ENCODE measurements at places on chromosomes 2 and 18.

DNA sequence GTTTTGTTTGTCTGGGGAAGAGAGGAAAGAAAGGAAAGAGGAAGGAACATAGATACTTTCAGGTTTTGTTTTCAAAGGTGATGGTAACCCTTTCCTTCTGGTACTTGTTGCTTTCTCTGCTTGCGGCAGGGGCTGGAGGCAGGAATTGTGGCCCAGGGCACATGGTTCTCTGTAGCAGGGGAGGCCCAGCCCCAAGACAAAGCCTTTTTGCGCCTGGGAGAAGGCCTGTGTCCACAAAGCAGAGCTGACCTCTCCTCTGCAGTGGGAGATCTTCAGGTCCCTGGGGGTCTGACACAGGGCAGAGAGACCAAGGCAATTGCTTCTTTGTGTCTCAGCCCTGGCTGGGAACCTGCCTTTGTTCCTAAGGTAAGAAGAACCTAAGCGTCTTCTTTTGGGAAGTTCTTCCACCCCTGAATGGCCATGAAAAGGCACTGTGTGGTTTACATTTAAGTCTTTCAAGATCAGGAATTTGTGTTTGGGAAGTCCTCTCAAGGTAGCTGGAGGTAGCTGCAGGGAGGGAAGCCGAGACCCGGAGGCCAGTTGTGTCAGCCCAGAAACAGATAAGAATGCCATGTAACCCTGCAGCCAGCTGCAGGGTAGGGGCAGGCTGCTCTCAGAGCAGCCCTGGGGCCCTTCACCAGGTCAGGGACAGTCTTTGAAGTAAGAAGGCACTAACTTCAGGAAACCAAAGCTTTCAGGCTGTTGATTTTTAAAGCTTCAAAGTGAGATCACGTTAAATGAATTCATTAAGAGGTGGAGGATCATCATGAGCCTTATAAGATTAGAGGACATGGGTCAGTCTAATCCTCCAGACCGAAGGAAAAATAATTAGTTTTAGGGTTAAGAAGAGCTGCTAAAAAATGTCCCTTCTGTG, 119.3 kb downstream of the STPG4 start:
- DNase-seq, result no peak

GRCh38 chr2:221154176-221154575, 417.9 kb downstream of the EPHA4 start:
- no peak for DNase-seq

DNA sequence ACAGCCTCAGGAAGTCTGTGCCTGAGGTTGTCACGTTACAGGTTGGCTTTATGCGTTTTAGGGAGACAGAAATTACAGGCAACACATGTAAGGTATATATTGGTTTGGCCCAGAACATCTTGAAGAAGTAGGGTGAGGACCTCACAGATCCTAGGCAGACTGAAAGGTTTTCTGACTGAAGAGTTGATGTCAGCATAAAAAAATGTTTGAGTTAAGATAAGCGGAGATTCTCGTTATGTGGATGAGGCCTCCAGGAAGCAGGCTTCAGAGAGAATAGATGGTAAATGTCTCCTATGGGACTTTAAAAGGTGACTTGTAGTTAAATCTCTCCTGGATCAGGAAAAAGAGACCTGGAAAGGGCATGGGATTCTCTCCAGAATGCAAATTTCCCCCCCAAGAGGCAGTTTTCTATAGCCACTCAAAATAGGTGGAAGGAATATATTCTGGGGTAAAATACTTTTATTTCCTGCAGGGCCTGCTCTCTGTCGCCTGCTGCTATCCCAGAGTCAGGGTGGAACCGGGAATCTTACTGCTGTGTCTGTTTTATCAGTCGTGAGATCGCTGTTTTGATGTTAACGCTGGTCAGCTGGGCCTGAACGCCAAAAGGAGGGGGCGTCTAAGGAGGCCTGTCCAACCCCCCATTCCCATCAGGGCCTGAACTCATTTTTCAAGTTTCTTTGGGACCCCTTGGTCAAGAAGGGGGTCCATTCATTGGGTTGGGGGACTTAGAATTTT, 171.1 kb downstream of the HDAC4 start:
- DNase-seq, result no peak

DNA sequence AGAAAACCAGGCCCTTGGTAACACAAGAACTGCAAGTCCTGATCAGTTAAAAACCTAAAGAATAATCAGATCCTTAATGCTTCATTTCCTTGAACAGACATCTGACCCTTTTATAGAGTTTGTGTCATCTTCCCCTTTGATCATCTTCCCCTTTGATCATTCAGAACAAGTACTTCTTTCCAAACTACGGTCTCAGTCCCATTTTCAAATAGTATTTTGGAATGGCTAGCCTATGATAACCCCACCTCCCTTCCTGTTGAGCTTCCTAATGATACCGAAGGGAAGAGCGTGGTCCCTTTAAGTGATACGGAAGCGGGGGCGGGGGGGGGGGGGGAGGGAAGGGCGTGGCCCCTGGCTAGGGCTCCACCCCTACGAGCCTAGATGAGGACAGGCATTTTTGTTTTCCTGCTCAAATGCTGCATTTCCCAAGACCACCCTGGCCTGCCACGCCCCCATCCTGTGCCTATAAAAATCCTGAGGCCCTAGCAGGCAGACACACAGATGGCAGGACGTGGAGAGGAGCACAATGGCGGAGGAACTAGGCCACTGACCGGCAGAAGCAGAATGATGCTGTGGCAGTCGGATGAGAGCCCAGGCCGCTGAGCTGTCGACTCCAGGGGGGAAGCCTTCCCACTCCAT, 24.1 kb upstream of the CHRNA1 start:
- DNase-seq, result no peak

- no peak for DNase-seq
Observed at GRCh38 chr2:133166031-133166430, 402.2 kb downstream of the NCKAP5 start.

- no peak for DNase-seq
Observed at GRCh38 chr2:1740716-1741589, 3.4 kb downstream of the PXDN start.

GRCh38 chr2:240398661-240399267, 36.7 kb upstream of the GPC1 start:
- no peak for DNase-seq

DNA sequence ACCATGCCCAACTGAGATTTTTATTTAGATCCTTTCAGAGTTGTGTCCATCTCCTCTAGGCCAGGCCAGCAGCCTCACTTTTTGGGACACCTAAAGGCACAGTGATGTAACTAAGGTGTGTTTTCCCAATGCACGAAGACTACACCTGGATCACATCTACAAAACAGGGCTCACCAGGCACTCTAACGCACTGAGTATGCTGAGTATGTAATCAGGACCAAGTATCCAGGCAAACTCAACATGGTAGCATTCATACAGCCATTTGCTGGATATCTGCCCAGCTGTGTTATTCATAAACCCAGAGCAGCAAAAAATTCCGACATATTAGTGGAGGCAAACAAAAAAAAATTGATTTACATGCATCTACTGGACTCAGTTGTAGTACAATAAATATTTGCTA, 33.8 kb downstream of the LPIN2 start:
- DNase-seq, result no peak

GRCh38 chr18:2547477-2548087, 23.7 kb downstream of the METTL4 start:
- DNase-seq, result peak; percentile 22

DNA sequence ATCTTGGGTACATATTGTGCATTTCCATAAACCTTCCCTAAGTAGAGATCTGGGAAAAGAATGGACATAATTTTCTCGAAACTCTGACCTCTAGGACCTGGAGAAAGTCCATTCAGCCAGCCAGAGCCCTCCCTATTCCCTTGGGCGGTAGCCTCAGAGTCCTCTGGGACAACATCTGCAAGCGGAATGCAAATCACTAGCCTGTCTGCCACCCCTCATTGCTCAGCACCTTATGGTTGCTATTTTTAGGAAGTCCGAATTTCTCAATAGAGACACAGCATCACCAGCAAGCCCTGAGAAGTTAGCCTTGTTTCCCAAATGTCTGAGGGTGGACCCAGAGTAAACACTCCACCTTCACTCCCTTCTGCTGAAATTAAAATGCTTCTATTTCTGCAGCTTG, 17.6 kb upstream of the CD28 start:
- no peak for DNase-seq

DNA sequence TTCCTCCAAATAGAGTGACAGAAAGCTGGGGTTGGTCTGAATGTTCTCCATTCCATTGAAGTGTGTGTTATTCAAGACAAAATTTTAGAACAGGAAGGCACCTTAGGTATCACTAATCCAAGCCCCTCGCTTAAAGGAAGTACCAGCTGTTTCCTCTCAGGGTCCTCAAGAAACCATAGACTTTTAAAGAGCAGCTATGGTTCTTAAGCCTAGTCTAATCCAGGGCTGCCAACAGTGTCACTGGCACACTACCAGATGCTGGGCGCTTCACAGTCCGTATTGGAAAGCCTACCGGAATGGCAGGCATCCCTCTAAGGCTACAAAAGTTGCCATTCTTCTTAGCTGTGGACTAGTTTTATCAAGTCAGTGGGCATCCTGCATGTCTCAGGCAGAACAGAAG, 1.9 kb downstream of the NEMP2 start:
- no peak for DNase-seq

GRCh38 chr2:161164161-161164560, 3.9 kb downstream of the TANK start:
- DNase-seq, result no peak

DNA sequence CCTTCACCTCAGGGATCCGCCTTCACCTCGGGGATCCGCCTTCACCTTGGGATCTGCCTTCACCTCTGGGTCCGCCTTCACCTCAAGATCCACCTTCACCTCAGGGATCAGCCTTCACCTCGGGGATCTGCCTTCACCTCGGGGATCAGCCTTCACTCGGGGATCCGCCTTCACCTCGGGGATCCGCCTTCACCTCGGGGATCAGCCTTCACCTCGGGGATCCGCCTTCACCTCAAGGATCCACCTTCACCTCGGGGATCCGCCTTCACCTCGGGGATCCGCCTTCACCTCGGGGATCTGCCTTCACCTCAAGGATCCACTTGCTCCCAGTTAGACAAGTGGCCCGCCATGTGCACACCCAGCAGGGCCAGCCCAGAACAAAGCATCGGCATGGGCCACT, 7.3 kb downstream of the KIF1A start:
- no peak for DNase-seq

DNA sequence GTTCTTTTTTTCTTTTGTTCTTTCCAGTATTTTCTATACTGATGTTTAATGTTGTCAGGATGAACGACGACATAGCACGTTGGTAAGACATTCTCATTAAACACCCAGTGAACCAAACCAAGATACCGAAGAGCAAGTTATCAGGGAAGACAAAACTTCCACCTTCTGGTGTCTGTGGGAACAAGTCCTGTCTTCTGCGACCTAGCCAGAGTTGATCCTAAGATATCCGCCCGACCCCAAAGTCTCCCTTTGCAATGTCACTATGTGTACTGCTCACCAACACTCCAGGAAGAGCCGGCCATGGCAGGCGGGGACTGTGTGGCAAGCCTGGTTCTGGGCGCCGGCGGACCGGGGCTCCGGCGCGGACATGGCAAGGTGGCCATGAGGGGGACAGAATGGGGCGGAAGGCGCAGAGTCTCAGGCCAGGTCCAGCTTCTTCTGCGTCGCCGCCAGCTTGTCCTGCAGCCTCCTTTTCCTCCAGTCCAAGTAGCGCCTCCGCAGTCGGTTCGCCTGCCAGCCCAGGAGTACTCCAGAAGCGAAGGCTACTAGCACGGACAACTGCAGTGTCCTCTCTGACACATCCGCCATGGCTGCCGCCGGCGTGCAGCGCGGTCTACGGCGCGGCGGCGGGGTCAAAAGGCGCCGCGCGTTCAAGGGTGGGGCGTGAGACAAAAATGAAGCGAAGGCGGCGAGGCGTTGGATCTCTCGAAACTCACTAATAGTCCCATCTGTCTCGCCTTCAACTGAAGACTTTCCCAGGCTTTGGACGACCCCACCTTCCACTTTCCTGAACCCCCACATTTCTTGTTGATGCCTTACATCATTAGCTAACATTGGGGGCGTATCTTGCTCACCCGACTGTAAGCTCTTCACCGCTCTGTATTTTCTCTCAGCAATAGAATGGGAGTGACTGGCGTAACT, at the start of gene MTLN:
Gene MTLN, minus strand, starts transcription at position 610 of the 921 bp plus-strand sequence. Its CDS starts 22 bp downstream, at position 588.
- DNase-seq, result peak; percentile 17

- peak; percentile 46 for DNase-seq
Observed at GRCh38 chr2:152861349-152861942, 143.0 kb downstream of the ARL6IP6 start.

GRCh38 chr2:168064011-168064998, 183.1 kb downstream of the STK39 start:
- DNase-seq, result no peak

GRCh38 chr2:240456447-240457222, 21.2 kb downstream of the GPC1 start:
- DNase-seq, result no peak

DNA sequence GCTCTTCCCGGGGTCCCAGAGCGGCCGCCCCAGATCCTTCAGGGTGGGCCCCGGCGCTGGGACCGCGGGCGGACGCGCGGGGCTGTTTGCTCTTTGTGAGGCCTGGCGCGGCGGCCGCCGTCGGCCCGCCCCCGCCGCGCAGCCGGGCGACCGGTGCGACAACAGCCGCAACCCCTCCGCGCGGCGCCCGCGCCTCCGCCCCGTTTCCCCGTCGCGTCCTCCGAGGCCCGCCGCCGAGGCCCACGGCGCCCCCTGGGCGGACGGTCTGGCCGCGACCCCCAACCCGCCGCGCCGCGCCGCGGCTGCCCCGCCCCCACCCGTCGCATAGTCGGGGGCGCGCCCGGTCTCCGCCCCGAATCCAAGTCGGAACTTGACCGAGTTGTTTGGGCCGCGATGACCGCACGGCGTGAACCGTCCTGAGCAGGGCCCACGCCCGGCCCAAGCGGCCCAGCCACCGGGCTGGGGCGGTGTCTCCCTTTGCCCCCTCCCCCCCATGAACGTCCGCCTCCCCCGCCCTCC, 448 bp downstream of the YPEL5 start:
- DNase-seq, result no peak

DNA sequence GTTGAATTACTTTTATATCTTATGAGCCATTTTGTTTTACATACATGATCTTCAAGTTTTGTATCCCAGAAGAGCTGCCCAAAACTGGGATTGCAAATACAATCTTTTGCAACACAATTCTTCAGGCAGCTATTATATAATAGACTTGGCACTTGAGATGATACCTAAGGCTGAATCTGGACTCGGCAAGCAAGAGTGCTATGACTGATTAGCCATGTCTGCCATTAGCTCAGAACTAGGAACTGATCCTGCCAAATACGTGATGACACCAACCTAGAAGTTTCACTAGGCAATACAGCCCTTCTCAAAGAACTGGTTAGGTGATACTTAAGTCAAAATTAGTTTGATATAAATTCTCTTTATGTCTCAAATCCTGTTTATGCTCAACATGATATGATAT, 619.6 kb downstream of the CPS1 start:
- DNase-seq, result no peak
